PC-9 (cell line): ENCODE measurements at places on chromosomes 7 and 10. TPM values are rescaled to one million over a fixed set of nuclear protein-coding genes. Genes with fewer than 3 reads are reported as not detected.

DNA sequence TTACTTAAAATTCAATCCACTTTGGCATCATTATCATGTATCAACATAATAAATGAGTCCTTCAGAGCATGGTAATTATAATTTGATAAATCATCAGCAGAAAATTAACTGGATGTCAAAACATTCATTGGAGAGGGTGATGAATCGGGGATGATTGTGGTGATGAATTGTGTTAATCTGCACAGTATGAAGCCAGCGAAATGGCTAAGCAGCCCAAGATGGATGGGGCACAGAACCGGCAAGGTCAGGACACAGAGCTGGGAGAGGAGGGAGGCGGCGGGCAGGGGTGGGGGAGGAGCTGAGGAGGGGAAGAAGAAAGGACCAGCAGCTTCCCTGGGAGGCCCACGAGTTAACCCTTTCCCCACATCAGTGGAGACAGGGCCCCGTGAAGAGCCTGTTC lies 536.1 kb downstream of the LRMDA start:
- no peak overlapping the region for H3K4me3 ChIP-seq
- no peaks in the 10 kb centered on the region for H3K27me3 ChIP-seq
- H3K4me1 ChIP-seq = no peaks in the 10 kb centered on the region
- no peaks in the 10 kb centered on the region for H3K36me3 ChIP-seq
- DNase-seq = no peak

DNA sequence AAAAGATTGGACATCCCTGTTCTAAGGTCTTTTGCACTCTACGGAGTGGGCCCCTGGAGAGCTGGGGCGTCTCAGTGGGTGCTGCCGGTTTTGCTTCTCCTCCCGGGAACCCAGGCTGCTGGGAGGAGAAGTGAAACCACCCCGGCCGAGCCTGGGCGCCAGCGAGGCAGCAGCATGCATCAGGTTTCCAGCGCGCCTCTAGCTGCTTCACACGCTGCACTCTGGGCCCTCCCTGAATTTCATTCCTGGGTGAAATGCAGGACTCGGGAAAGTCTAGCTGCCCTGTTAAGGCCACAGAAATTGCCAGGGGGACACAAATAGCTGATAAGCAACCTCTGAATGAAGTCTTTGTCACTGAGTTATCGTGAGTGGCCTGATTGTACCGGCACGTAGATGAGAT lies 127.4 kb downstream of the TRRAP start:
- no peaks in the 10 kb centered on the region for H3K27me3 ChIP-seq
- H3K4me3 ChIP-seq = no peak overlapping the region
- H3K36me3 ChIP-seq = peaks cover 22% of the 10 kb centered on the region
- no peak for DNase-seq
- H3K27ac ChIP-seq = no peak overlapping the region
- H3K4me1 ChIP-seq = no peaks in the 10 kb centered on the region

DNA sequence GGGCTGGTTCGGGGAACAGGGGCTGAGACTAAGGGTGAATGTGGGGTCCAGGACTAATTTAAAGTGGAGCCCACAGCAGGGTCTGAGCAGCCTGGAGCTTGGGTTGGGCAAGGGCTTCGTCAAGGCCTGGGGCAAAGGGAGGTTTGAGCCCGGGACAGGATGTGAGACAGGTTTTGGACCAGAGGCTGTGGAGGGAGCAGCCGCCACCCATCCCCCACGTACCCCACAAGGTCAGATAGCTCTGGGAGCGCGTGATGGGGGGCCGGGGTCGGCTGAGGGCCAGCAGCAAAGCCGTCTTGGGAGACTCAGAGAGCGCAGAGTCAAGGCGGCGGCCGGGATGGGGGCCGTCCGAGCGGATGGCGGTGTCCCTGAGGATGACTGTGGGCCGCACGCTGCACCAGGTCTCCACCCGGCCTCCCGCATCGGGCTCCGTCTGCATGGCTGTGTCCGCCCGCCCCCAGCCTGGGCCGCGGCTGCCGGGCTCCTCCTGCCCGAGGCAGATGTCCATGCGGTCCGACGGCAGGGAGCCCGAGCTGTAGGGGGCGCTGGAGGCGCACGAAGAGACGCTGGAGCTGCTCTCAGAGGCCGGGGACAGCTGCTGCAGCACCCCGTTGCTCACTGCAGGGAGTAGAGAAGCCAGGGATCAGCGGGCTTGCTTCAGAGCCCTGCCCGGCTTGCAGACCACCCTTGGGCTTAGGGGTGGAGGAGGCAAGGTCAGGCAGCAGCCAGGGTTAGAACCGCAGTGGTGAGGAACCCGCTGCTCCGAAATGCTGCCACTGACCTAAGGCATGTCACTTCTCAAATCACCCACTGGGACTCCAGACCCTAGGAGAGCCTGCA lies 12.1 kb downstream of the PDZD7 start:
- H3K36me3 ChIP-seq = no peaks in the 10 kb centered on the region
- no peak overlapping the region for H3K4me3 ChIP-seq
- no peaks in the 10 kb centered on the region for H3K4me1 ChIP-seq
- no peak overlapping the region for H3K27ac ChIP-seq
- peak; percentile 58 for DNase-seq

GRCh38 chr10:72727130-72727529 lies 35.2 kb downstream of the MCU start:
- H3K36me3 ChIP-seq = peaks cover 9% of the 10 kb centered on the region; the same call in 1 of the 2 replicates
- no peak overlapping the region for H3K4me3 ChIP-seq
- no peaks in the 10 kb centered on the region for H3K4me1 ChIP-seq
- no peak overlapping the region for H3K27ac ChIP-seq
- no peak for DNase-seq

GRCh38 chr10:129896860-129897200 lies 67.2 kb downstream of the EBF3 start:
- peaks cover 72% of the 10 kb centered on the region for H3K27me3 ChIP-seq
- no peak for DNase-seq
- H3K36me3 ChIP-seq = no peaks in the 10 kb centered on the region
- no peak overlapping the region for H3K4me3 ChIP-seq
- no peak overlapping the region for H3K27ac ChIP-seq

GRCh38 chr7:117012696-117013095 lies 59.4 kb downstream of the ST7 start:
- DNase-seq = no peak
- no peak overlapping the region for H3K4me3 ChIP-seq
- no peaks in the 10 kb centered on the region for H3K4me1 ChIP-seq
- no peaks in the 10 kb centered on the region for H3K27me3 ChIP-seq
- H3K36me3 ChIP-seq = no peaks in the 10 kb centered on the region

GRCh38 chr10:24759672-24760071 lies 36.0 kb upstream of the ARHGAP21 start:
- no peak overlapping the region for H3K4me3 ChIP-seq
- no peaks in the 10 kb centered on the region for H3K36me3 ChIP-seq
- no peak overlapping the region for H3K27ac ChIP-seq
- no peak for DNase-seq
- peaks cover 18% of the 10 kb centered on the region for H3K4me1 ChIP-seq

- H3K4me3 ChIP-seq = no peak overlapping the region
- no peaks in the 10 kb centered on the region for H3K36me3 ChIP-seq
- DNase-seq = no peak
- H3K4me1 ChIP-seq = no peaks in the 10 kb centered on the region
Observed at GRCh38 chr10:86004337-86004736, 362.3 kb downstream of the GRID1 start.

- H3K27me3 ChIP-seq = no peaks in the 10 kb centered on the region
- no peaks in the 10 kb centered on the region for H3K36me3 ChIP-seq
- DNase-seq = no peak
- H3K4me3 ChIP-seq = no peak overlapping the region
- H3K4me1 ChIP-seq = no peaks in the 10 kb centered on the region
- no peak overlapping the region for H3K27ac ChIP-seq
Observed at GRCh38 chr10:110265573-110266193, 39.0 kb downstream of the SMNDC1 start.

GRCh38 chr7:75740846-75741497 lies 2.2 kb upstream of the HIP1 start:
- H3K4me1 ChIP-seq = 0 out of 2 replicates have a peak, but pooled peaks cover 3% of the 10 kb centered on the region
- no peaks in the 10 kb centered on the region for H3K36me3 ChIP-seq
- H3K27me3 ChIP-seq = no peaks in the 10 kb centered on the region
- H3K27ac ChIP-seq = no peak overlapping the region
- H3K4me3 ChIP-seq = no peak overlapping the region

- no peak for DNase-seq
- no peak overlapping the region for H3K4me3 ChIP-seq
- no peaks in the 10 kb centered on the region for H3K27me3 ChIP-seq
- H3K4me1 ChIP-seq = peaks cover 24% of the 10 kb centered on the region
Observed at GRCh38 chr10:5443429-5443828, 31.1 kb downstream of the NET1 start.

DNA sequence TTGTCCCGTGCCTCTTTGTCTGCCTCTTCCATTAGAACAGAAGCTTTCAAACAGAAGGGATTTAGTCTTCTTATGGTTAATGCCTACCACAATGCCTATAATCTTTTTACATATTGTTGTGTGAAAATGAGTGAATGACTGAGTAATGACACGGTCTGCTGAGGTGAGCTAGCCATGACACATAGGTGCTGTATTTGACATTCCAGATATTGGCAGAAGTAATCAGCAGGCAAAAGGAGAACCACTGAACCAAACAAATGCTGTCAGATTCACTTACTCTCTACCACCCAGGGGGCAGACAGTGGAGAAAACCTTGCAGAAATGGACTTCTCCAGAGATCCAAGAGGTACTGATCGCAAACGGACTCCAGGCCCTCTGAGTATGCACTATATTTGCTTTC lies 377.2 kb upstream of the VWC2 start:
- no peak overlapping the region for H3K27ac ChIP-seq
- no peak for DNase-seq
- H3K4me1 ChIP-seq = no peaks in the 10 kb centered on the region
- H3K36me3 ChIP-seq = no peaks in the 10 kb centered on the region
- no peak overlapping the region for H3K4me3 ChIP-seq

- no peak for DNase-seq
- no peak overlapping the region for H3K4me3 ChIP-seq
- no peaks in the 10 kb centered on the region for H3K4me1 ChIP-seq
- H3K27me3 ChIP-seq = no peaks in the 10 kb centered on the region
- no peak overlapping the region for H3K27ac ChIP-seq
Observed at GRCh38 chr10:30825495-30825894, 195.9 kb upstream of the LYZL2 start.

DNA sequence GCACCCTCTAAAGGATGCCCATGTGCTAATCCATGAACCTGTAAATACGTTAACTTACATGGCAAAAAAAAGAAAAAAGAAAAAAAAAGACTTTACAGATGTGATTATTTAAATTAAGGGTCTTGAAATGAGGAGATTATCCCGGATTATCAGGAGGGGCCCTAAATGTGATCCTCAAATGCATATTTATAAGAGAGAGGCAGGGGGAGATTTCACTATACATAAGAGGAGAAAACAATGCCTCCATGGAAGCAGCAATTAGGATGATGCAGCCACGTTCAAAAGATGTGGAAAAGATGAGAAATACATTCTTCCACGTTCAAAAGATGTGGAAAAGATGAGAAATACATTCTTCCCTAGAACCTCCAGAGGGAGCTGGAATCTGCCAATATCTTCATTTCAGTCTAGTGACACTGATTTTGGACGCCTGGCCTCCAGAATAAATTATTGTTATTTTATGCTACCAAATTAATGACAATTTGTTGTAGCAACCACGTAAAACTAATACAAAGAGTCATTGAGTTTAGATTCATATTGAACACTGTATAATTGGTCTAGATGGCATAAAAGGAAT lies 328.4 kb upstream of the GNAI1 start:
- no peak for DNase-seq
- no peak overlapping the region for H3K4me3 ChIP-seq
- no peak overlapping the region for H3K27ac ChIP-seq
- H3K36me3 ChIP-seq = no peaks in the 10 kb centered on the region
- no peaks in the 10 kb centered on the region for H3K4me1 ChIP-seq
- H3K27me3 ChIP-seq = no peaks in the 10 kb centered on the region

- DNase-seq = no peak
- no peak overlapping the region for H3K27ac ChIP-seq
- H3K27me3 ChIP-seq = no peaks in the 10 kb centered on the region
- H3K4me3 ChIP-seq = no peak overlapping the region
- no peaks in the 10 kb centered on the region for H3K36me3 ChIP-seq
- no peaks in the 10 kb centered on the region for H3K4me1 ChIP-seq
Observed at GRCh38 chr10:101655570-101655969, 39.4 kb downstream of the FBXW4 start.

- H3K27me3 ChIP-seq = no peaks in the 10 kb centered on the region
- H3K4me1 ChIP-seq = no peaks in the 10 kb centered on the region
- DNase-seq = no peak
- no peak overlapping the region for H3K4me3 ChIP-seq
- no peaks in the 10 kb centered on the region for H3K36me3 ChIP-seq
- H3K27ac ChIP-seq = no peak overlapping the region
Observed at GRCh38 chr7:74502216-74502891, 48.6 kb downstream of the GTF2IRD1 start.

DNA sequence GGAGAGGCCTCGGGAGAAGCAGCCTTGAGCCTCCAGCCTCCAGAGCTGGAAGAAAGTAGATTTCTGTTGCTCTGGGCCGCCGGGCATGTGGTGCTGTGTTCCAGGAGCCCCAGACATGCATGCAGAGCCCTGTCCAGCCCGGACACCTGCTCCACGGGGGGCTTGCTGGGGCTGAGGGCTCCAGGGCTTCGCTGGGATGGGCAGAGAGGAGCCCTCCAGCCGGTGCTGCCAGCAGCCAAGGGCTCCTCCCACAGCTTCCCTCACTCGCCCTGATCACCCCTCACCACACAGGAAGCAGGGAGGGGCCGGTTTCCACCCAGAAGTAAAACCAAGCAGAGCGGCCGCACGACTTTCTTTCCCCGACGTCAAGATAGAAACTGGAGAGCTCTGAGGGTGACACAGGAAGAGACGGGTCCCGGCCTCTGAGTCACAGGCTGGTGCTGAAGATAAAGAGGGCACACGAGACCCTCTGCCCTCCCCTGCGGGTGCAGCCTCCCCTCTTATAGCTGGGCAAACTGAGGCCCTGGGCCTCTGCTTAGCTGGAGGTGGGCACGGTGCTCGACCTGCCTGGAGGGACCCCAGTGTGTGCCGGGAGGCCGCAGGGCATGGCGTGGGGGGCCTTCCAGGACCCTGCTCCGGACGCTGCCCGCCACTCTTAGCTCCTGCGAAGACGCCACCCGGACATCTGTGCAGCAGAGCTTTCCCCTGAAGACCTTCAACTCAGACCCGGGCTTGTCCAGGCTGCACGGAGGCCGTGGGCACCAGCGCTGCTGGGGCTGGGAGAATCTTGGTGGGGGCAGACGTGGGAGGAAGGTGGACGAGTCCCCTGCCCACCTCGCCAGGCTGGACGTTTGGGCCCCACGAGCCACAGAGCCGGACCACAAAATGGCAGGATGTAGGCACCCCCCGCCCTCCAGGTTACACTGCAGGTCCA lies 31.1 kb downstream of the ADAP1 start:
- H3K4me1 ChIP-seq = no peaks in the 10 kb centered on the region
- no peaks in the 10 kb centered on the region for H3K36me3 ChIP-seq
- no peak overlapping the region for H3K27ac ChIP-seq
- H3K27me3 ChIP-seq = no peaks in the 10 kb centered on the region

- H3K4me3 ChIP-seq = no peak overlapping the region
- peaks cover 33% of the 10 kb centered on the region for H3K4me1 ChIP-seq
- DNase-seq = no peak
- no peaks in the 10 kb centered on the region for H3K36me3 ChIP-seq
- no peak overlapping the region for H3K27ac ChIP-seq
- no peaks in the 10 kb centered on the region for H3K27me3 ChIP-seq
Observed at GRCh38 chr7:36127075-36127740, 25.8 kb upstream of the EEPD1 start.

GRCh38 chr10:43035800-43036199 lies 41.1 kb upstream of the RET start:
- no peak overlapping the region for H3K27ac ChIP-seq
- no peak overlapping the region for H3K4me3 ChIP-seq
- DNase-seq = no peak
- no peaks in the 10 kb centered on the region for H3K36me3 ChIP-seq

Gene TRIM50
- not detected in 2 replicates for total RNA-seq

Gene SPACDR
- total RNA-seq = 1.4 and 4.2 TPM in 2 replicates

Gene CREB5
- 1.0 and 2.1 TPM in 2 replicates for total RNA-seq

Gene RELN
- total RNA-seq = 0.08 and 0.48 TPM in 2 replicates

Gene SFTPA2
- not detected in 2 replicates for total RNA-seq

Gene EDRF1
- 12.8 and 21.7 TPM in 2 replicates for total RNA-seq

Gene SMARCD3
- total RNA-seq = 4.6 and 5.7 TPM in 2 replicates

Gene ABCB1
- not detected in 2 replicates for total RNA-seq

Gene UNC5B
- 1.7 and 2.7 TPM in 2 replicates for total RNA-seq
